ENCODE measurements at places on chromosomes 6 and 20. TPM values are rescaled to one million over a fixed set of nuclear protein-coding genes. Genes with fewer than 3 reads are reported as not detected.

DNA sequence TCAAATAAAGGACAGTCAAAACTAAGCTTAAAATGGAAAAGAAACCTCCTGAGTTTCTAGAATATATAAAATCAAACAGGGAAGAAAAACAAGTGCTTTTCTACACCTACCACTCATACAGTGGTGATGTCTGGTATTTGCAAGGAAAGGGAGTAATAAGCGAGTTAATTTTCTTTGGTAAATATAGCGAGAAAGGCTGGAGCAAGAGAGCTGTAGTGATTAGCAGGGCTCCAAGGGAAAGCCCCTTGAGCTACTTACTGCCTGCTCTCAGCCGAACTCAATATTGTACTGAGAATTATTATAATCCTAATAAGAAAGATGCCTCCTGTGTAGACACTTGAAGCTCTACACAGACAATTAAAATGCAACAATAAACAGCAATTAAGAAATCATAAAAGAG lies 296.3 kb downstream of the LAMA2 start:
- no peak for DNase-seq

- no peak for DNase-seq
Measured at GRCh38 chr6:17439243-17439993, 46.0 kb downstream of the CAP2 start.

GRCh38 chr6:111600154-111600553 lies 5.5 kb downstream of the TRAF3IP2 start:
- no peak for DNase-seq

- DNase-seq, result no peak
Measured at GRCh38 chr6:17871189-17871519, 116.3 kb downstream of the KIF13A start.

The SIRPD gene
- not detected for total RNA-seq

DNA sequence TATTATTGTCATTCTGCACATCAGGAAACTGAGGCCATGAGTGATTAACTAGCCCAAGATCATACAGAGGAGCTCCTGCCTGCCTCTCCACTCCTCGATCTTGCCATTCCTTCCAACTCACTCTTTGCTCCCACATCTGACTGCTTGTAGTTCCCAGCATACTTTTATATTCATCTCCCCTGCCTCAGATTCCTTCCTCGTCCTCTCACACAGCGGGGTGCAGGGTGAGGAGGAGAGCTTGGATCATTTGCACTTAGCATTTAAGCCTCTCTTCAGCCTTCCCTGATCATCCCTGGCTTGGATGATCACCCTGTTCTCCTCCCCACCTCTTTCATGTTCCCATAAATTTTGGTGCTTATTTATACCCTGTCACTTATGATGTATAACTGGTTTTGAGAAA lies 515.1 kb upstream of the SOX4 start:
- DNase-seq, result no peak

Measured in left lobe of liver (tissue), 2 donors.